Activated naive CD4-positive, alpha-beta T cell (primary cell): ENCODE measurements at places on chromosomes 2 and 18.

- no peak for DNase-seq
Measured at GRCh38 chr2:98078701-98079100, 8.3 kb upstream of the VWA3B start.

- DNase-seq = peak; percentile 65
Measured at GRCh38 chr2:136135921-136136906, 18.3 kb upstream of the CXCR4 start.

GRCh38 chr2:228845162-228845925, 425.7 kb downstream of the PID1 start:
- no peak for DNase-seq

- no peak for DNase-seq
Measured at GRCh38 chr2:555164-555922, 121.9 kb downstream of the TMEM18 start.

DNA sequence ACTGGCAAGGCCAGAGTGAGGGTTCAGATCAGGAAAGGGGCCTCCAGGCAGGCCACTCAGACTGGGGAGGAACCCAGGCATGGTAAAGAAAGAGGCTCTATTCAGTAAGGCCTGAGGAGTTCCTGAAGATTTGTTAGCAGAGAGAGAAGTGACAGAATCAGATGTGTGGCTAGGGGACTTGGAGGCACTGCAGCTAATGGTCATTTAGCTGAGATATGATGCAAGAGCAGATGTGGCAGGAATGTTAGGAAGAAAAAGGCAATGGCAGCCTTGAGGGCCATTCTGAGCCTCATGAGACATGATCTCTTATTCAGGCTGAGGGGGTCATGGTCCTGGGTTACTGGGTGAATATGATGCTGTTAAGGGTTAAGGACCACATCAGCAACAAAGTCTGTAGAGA, 73.4 kb downstream of the CCDC93 start:
- DNase-seq = no peak

DNA sequence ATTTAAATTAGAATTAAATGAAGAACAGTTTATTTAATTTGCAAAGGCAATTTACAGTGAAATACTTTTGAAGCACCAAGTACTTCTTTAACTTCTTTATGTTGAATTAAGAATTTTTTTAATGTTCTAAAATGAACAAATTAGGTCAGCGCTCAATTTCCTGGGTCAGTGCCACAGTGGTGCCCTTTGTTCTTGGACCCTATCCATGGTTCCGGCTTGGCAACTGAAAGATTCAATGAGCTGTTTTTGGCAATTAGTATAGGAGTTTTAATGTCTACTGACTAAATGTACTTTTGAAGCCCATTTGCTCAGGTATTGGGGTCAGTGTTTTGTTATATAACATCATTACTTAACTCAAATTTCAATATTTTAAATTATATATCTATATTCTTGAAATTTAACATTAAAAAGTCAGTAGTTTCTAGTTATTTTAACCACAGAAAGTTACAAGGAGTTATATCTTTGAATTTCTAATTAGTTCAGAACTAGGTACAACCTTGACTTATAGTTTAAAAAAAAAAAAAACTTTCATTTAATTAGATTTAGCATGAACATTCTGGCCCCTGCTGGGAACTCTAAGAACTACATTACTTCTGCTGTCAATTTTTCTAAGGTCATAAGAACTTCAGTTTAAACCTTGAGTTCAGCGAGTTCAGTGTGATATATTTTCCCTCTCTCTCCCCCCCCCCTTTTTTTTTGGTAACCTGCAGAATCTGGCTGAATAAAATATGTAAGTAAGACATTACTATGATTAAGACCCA, 7.6 kb upstream of the MSTN start:
- no peak for DNase-seq

GRCh38 chr18:32595832-32596231, 125.2 kb upstream of the GAREM1 start:
- no peak for DNase-seq

GRCh38 chr18:22394428-22394827, 23.3 kb downstream of the CTAGE1 start:
- DNase-seq = no peak

DNA sequence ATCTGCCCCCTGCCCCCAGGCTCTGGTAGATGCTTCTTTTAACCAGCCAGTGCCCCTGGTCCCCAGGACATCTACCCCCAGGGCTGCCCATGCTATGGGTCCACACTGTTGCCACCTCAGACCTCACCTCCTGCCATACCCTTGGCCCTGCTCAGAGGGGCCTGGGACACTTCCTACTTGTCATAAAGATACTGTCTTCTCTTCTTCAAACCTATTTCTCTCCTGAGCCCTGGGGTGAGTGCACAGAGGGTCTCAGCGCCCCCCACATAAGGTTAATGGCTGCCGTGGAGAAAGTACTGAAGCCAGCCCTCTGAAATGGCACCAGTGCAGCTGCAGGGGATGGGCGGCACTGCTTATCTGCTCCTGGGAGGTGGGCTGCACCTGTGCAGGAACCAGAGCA, 77.6 kb upstream of the MGAT4A start:
- DNase-seq = no peak

DNA sequence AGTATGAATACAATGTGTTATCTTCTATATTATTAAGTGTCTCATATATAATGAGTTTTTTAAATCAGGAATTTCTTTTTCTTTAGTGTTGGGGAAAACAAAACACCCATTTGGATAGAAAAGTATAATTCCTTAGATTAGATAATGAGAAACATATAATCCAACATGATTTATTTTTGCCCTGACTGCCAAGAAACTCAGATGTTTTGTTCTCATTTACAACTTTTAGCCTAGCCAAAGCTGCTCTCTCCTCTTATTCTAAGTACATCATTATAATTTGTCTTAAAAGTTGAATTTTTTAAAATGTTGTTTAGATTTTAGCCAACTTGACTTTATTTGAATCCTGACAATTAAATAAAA, 68.6 kb downstream of the SLC40A1 start:
- DNase-seq = no peak

DNA sequence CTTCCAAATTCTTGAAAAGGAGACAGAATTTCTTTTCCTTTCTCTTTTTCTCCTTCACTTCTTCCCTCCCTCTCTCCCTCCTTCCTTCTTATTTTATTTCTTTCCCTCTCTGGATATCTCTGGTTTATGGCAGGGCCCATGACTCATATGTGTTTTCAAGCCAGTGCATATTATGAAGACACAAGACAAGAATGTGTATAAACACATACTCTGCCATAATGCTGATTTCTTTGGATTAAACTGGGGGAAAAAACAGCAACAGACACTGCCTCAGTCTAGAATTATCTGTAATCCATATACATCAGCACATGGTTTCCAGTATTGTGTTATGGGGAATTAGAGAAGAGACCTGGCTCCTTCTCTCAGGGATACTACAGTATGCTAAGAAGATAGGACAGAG, 82.8 kb upstream of the CPO start:
- DNase-seq = no peak

DNA sequence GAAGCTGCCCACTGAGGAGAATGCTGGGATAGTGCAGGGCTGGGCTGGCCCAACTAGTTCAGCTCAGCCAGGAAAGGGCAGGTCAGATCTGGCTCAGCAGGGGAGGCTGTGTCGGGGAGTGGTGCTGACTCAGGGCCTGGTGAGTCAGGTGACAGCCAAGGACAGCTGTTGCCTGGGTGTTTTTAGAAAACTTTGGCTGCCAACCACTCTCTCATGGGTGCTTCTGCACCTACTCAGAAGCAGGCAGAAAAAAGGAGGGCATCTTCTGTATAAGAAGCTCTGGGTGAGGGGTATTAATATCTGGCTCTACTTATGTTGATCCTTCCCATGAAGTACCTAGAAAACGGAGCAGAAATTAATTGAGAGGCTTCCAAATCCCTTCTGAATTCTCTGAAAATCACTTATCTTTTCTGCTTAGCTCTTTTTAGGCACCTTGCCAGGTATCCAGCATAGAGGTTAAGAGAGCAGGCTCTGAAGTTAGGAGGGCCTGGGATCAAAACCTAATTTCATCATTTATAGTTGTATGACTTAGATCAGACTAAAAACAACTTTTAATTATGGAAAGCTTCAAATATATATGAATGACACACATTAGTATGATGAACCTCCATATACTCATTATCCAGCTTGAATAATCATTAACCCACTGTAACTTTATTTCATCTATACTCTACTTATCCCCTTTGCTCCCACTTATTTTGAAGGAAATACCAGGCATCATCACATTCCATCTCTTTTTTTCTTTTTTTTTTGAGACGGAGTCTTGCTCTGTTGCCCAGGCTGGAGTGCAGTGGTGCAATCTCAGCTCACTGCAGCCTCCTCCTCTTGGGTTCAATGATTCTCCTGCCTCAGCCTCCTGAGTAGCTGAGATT, 15.5 kb upstream of the RAB10 start:
- DNase-seq = no peak

GRCh38 chr2:183267148-183267827, 143.0 kb downstream of the NUP35 start:
- no peak for DNase-seq

GRCh38 chr18:80129672-80130367, 20.8 kb downstream of the ADNP2 start:
- DNase-seq = no peak

DNA sequence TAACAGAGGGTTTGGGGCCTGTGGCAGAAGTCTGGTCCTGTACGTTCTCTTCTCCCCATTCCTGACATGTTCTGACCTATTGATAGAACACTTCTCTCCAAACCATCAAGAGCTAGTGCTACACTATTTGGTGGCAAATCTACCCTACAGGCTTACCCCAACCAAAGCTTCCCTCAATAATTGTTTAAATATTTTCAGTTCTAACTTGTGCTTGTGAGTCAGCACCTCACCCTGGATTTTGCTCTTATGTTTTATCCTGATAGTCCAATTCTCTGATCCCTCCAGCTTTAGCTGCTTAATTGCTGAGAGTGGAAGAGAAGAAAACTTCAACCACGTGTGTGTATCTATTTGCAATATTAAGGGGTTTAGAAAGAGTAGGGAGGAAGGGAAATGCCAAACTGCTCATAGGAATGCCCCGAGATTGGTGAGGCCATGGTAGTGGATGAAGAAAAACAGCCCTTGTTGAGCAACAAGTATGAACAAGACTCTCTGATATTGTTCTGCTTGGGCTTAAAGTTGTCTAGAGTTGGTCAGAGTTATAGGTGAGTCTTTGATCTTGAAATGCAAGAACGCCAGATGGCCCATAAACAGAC, 67.8 kb upstream of the PARD3B start:
- no peak for DNase-seq

- no peak for DNase-seq
Measured at GRCh38 chr18:9653390-9653789, 39.0 kb upstream of the PPP4R1 start.

- DNase-seq = no peak
Measured at GRCh38 chr2:110994250-110994961, 126.3 kb upstream of the BCL2L11 start.

GRCh38 chr2:168211664-168212163, 35.7 kb downstream of the STK39 start:
- DNase-seq = no peak

DNA sequence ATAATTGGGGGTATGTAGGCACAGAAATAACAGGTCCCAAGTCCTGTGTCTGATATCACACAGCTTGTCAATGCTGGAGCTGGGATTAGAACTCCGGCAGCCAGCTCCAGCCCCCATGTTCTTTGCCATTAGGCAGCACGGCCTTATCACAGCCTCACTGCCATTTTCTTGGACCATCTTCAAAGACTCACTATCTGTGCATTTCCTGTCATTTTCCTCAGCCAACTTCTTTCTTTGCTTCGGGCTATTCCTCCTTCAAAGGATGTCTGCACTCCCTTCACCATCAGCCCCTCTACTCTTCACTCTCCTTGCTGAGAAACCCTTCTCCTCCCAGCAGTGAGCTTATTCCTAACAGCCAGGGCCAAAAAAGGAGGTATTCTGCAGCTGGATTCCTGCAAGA, 139.6 kb downstream of the GALNT14 start:
- DNase-seq = no peak

DNA sequence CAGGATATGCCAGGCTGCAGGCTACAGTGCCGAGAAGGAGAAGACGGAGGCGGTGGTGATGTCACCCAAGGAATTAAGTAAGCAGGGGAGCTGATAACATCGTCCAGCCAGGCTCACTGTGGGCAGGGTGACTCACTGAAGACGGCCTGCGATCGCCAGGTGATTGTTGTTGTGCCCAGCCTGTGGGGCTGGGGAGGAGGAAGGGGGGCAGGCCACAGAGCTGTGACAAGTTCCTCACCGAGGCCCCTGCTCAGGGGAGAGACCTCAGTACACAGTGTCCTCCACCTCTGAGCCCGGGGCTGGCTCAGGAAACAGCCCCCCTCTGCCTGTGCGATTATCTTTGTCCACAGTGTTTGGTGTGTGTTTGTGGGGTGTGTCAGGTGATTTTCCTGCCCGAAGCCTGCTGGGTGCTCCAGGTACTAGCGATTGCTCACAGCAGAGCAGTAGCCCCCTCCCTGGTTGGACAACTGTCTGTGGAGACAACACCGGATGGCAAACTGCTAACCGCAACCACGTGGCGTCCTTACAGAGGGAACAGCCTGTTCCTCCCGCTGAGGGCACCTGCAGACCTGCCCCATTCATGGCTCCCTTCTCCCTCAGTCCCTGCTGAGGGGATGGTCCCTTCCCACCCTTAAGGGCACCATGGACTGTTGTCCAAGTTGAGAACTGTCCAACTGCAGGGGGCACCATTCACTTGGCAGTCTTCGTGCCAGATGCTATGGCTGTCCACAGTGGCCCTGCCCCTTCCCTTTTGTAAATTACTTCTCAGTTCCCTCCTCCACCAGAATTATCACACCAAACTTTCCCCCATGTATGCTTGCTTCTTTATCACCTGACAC, 95.1 kb downstream of the ZFP36L2 start:
- no peak for DNase-seq

GRCh38 chr2:70479816-70480215, 73.8 kb downstream of the TGFA start:
- no peak for DNase-seq

DNA sequence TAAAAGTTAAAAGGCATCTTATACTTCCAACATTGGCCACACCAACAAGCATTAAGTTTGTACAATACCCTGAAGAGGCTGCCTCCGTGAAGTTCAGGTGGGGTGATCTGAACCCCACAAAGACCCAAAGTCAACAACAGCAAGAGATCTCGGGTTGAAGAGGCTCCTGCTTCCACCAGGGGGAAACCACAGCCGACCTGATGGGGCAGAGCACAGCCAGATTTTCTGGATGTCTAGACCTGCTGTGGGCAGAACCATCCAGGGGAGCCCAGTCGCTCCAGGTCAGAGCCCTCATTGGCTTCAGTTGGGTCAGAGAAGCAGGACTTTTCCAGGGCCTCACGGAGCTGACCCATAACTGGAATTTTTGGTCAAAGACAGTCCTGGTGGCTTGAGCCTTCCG, 66.5 kb upstream of the ACKR3 start:
- DNase-seq = no peak

DNA sequence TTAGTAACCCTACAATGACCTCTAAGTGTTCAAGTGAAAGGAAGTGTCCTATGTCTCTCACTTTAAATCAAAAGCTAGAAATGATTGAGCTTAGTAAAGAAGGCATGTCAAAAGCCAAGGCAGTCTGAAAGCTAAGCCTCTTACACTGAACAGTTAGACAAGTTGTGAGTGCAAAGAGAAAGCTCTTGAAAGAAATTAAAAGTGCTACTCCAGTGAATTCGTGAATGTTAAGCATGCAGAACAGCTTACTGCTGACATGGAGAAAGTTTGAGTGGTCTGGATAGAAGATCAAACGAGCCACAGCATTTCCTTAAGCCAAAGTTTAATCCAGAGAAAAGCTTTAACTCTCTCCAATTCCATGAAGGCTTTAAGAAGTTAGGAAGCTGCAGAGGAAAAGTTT, 373.7 kb downstream of the NR4A2 start:
- no peak for DNase-seq

GRCh38 chr2:28327956-28328922, 64.4 kb upstream of the FOSL2 start:
- no peak for DNase-seq

- DNase-seq = no peak
Measured at GRCh38 chr2:199933466-199933865, 21.8 kb downstream of the TYW5 start.

- DNase-seq = no peak
Measured at GRCh38 chr18:12255626-12256026, 1.5 kb downstream of the CIDEA start.
